ENCODE measurements at places on chromosomes 4 and X. TPM values are rescaled to one million over a fixed set of nuclear protein-coding genes. Genes with fewer than 3 reads are reported as not detected.

- H3K27ac ChIP-seq = no peak overlapping the region
- no peak overlapping the region for H3K4me3 ChIP-seq
- no peaks in the 10 kb centered on the region for H3K36me3 ChIP-seq
- H3K4me1 ChIP-seq = peaks cover 7% of the 10 kb centered on the region
These were observed 95.7 kb downstream of the SH2D1A start for GRCh38 chrX:124441971-124442590.

GRCh38 chr4:158112611-158113010 is 60.2 kb downstream of the GASK1B start:
- no peaks in the 10 kb centered on the region for H3K4me1 ChIP-seq
- no peaks in the 10 kb centered on the region for H3K27me3 ChIP-seq
- no peaks in the 10 kb centered on the region for H3K36me3 ChIP-seq

- no peak overlapping the region for H3K4me3 ChIP-seq
- H3K4me1 ChIP-seq = peaks cover 31% of the 10 kb centered on the region
- peaks cover 14% of the 10 kb centered on the region for H3K27me3 ChIP-seq
- H3K27ac ChIP-seq = no peak overlapping the region
- no peaks in the 10 kb centered on the region for H3K36me3 ChIP-seq
- no peak for DNase-seq
These were observed 73.1 kb downstream of the RAPGEF2 start for GRCh38 chr4:159175989-159176375.

DNA sequence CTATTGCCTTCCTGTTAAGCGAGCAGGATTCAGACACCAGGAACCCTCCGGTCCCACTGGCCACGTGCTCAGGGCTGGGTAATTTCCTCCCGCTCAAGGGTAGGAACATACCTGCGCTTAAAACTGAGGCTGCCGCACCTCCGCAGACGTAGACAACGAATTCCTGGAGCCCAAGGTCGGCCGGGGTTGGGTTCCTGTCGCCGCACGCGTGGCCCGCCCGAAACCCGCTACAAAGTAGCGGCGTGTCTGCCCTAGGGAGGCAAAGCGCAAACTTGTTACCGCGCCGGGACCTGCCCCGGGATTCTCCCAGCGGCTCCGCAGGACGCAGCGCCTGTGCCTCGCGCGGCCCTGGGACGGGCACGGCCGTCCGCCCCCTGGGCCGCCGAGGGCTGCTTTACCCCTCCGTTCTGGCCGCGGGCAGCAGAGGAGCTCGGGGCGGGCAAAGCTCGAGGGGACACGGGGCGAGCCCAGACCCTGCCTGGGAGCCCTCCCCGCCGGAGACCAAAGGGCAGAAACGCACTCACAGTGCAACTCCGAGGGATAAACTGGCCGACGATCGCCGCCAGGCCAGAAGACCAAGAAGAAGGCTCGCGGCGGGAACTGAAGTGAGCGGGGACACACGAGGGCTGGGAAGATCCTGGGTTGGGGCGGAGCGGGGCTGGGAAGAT is at the start of gene ERVMER34-1:
Gene ERVMER34-1 (minus strand): TSS at position 607 of the 668 bp plus-strand sequence. CDS start 5,905 bp downstream, outside the sequence.
- peaks cover 6% of the 10 kb centered on the region for H3K4me1 ChIP-seq
- peaks cover 50% of the 10 kb centered on the region for H3K27me3 ChIP-seq
- H3K27ac ChIP-seq = no peak within 1 kb of the TSS
- H3K36me3 ChIP-seq = no peaks in the 10 kb centered on the region

GRCh38 chrX:111216293-111216801 is 53.9 kb downstream of the CAPN6 start:
- H3K36me3 ChIP-seq = no peaks in the 10 kb centered on the region
- H3K4me1 ChIP-seq = no peaks in the 10 kb centered on the region
- DNase-seq = no peak
- H3K4me3 ChIP-seq = no peak overlapping the region

Gene FAM184B
- total RNA-seq = not detected

DNA sequence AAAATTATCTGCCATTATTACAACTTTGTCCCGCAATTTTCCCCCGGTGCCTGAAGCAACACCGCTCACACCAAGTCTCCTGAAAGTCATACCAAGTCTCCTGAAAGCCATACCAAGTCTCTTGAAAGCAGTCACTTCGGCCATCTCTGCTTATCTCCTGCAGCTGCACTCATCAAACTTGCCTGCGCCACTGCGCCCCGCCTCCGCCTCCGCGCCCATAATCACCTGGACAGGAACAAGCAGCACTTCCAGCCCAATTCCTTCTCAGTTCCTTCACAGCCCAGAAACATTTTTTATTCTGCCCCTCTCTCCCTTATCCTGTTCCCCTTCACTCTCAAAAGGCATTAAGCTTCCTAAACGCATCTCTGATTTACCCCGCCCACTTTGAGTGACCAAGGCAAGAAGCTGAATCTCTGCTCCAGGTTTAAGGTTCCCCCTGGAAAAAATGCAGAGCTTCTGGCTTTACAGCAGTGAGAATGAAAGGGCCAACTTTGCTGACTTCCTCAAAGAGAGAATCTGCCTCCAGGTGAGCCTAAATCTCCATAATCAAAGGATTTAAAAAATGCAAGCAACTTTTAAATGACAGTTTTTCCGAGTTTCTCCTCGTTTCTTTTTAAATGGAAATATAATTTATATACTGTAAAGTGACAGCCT is 7.7 kb downstream of the GPR50 start:
- H3K4me3 ChIP-seq = no peak overlapping the region
- H3K27me3 ChIP-seq = peaks cover 43% of the 10 kb centered on the region
- H3K4me1 ChIP-seq = no peaks in the 10 kb centered on the region
- no peaks in the 10 kb centered on the region for H3K36me3 ChIP-seq
- DNase-seq = no peak

Gene RAB40A
- total RNA-seq = not detected

Gene BRCC3
- 34.9 TPM for total RNA-seq

DNA sequence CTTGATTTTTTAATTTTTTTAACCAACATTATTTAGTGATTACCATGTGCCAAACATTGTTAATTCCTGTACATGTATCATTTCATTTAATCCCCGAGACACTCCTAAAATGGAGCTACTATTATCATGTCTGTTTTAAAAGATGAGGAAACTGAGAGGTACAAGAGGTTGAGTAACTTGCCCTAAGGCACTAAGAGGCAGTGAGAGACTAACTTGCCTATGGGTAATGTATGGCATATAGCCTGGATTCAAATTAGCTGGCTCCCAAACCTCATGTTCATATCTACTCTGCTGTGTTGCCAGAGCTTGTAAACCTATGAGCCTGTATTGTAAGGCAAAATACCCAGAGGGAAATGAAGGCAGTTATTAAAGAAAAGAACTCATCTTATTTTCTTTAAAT is 443.6 kb downstream of the IL15 start:
- H3K27ac ChIP-seq = no peak overlapping the region
- H3K4me1 ChIP-seq = no peaks in the 10 kb centered on the region
- peaks cover 18% of the 10 kb centered on the region for H3K36me3 ChIP-seq
- no peak for DNase-seq
- no peaks in the 10 kb centered on the region for H3K27me3 ChIP-seq
- no peak overlapping the region for H3K4me3 ChIP-seq

Gene PLP1
- total RNA-seq = not detected

GRCh38 chr4:159413306-159413943 is 310.5 kb downstream of the RAPGEF2 start:
- no peak overlapping the region for H3K27ac ChIP-seq
- no peak for DNase-seq
- no peaks in the 10 kb centered on the region for H3K36me3 ChIP-seq
- H3K27me3 ChIP-seq = no peaks in the 10 kb centered on the region

DNA sequence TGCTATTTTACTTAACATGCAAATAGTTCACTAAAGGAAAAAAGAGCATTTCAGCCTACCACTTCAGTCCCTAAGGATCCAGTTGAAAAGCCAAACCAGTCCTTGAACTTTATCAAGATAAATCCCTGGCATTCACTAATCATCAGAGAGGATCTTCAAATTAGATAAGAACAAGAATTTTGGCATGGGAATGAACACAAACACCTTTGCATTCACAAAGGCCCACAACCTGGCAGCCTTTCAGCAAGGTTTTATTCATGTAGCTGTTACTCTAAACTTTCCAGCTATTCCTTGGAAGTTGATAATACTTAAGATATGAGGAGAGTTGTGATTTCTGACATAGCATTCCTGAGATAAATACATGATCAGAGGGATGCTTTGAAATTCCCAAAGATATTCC is 193.4 kb downstream of the LRBA start:
- peaks cover 30% of the 10 kb centered on the region for H3K36me3 ChIP-seq
- no peak for DNase-seq
- no peak overlapping the region for H3K27ac ChIP-seq
- peaks cover 18% of the 10 kb centered on the region for H3K4me1 ChIP-seq
- no peak overlapping the region for H3K4me3 ChIP-seq
- H3K27me3 ChIP-seq = no peaks in the 10 kb centered on the region

Gene C4orf54
- not detected for total RNA-seq

DNA sequence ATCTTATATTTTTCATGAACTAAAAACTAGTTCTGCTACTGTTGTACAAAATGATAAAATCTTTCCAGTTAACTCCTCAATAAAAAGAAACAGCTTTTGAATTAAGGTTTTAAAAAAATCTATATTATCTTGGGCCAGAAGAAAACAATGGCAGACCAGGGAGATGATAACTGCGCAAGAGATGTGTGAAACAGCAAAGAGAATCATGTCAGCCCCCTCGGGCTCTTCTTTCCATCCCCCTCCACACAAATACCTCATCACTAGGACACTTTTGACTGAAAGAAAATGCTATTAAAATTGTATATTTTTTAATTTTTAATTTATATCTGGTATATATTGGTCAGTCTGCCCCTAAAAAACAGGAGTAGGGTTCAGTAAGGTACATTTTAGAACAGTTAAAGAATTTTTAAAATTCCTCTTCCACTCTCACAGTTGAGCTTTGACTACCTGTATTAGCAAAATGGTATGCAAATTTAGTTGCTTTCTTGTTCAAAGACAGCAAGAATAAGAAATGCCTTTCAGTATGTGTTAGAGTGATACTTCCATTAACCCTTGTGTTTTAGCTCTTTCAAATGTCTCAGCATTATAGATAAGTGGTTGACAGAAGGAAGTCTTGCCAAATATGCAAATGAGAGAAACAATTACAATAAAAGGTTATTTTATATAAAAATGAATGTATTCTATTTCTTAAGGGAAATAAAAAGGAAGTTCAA is 36.4 kb upstream of the LCORL start:
- no peak overlapping the region for H3K27ac ChIP-seq
- peaks cover 14% of the 10 kb centered on the region for H3K4me1 ChIP-seq
- H3K27me3 ChIP-seq = peaks cover 35% of the 10 kb centered on the region
- no peaks in the 10 kb centered on the region for H3K36me3 ChIP-seq
- DNase-seq = no peak

Gene CCNQ
- 25.3 TPM for total RNA-seq

- no peaks in the 10 kb centered on the region for H3K27me3 ChIP-seq
- peaks cover 25% of the 10 kb centered on the region for H3K4me1 ChIP-seq
- peak overlapping the region; percentile 1 for H3K27ac ChIP-seq
- no peak overlapping the region for H3K4me3 ChIP-seq
These were observed 26.0 kb downstream of the STAP1 start for GRCh38 chr4:67584496-67584895.

DNA sequence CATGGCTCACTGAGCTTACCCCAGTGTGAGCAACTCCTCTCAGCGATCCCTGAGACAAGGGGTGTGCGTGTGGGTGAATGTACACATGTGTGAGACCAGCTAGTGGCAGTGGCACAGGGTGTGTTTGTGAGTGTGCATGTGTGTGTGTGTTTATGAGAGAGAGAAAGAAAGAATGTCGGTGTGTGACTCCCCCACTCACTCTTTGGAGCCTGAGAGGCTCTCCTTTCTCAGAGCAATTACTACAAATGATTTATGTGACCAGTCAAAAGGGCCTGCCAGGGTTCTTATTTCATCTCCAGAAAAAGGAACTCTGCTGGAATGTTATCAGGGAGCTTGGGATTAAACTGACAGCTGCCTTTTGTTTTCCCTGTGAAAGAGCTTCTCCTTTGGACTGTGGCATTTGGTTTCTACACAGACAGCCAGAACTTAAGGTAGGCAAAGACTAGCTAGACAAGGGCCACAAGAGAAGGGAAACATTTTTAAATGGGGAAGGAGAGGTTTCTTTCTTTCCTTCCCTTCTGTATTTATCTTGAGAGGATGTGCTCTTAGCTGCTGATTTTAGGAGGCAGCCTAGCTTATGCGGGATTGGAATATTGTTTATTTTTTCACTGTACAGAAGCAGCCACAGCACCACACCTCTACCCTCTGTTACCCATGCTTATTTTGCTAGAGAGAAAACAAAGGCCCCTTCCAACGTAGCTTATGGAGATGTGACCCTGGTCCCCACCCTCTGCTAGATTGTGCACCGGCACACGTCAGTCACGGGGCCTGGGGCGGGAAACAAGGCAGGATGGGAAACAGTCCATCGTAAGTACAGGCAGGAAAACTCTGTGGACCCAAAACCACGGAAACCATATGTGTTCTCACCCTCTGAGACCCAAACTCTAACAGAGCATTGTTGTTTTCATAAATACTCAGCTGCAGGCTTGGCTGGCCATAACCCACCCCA is 143.5 kb downstream of the MGST2 start:
- H3K27ac ChIP-seq = no peak overlapping the region
- H3K4me1 ChIP-seq = no peaks in the 10 kb centered on the region
- H3K4me3 ChIP-seq = no peak overlapping the region
- H3K27me3 ChIP-seq = peaks cover 18% of the 10 kb centered on the region
- no peaks in the 10 kb centered on the region for H3K36me3 ChIP-seq
- no peak for DNase-seq

DNA sequence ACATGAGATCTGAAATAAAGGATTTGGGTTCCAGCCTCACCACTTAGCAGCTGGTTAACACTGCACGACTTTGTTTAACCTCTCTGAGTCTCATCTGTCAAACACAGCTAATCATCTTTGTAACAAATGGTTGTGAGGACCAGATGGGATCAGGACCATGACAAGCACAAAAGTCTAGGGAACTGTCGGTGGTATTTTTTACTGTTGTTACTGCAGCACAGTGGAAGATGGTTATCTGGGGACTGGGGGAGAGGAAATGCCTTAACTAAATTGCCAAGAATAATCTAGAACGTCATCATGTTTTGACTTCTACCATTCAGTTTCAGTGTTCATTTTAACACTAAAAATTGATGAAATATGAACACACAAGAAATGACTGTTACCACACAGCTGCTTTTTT is 99.5 kb downstream of the ADGRA3 start:
- H3K4me1 ChIP-seq = peaks cover 35% of the 10 kb centered on the region
- H3K27ac ChIP-seq = peak overlapping the region; percentile 73
- peaks cover 56% of the 10 kb centered on the region for H3K36me3 ChIP-seq
- peak overlapping the region; percentile 53 for H3K4me3 ChIP-seq
- H3K27me3 ChIP-seq = no peaks in the 10 kb centered on the region

- no peak overlapping the region for H3K27ac ChIP-seq
- DNase-seq = no peak
- H3K4me1 ChIP-seq = no peaks in the 10 kb centered on the region
- H3K27me3 ChIP-seq = peaks cover 31% of the 10 kb centered on the region
These were observed 106.7 kb downstream of the WWC2 start for GRCh38 chr4:183205709-183206108.

Gene LRAT
- not detected for total RNA-seq

Gene SLC25A53
- total RNA-seq = 4.1 TPM

All from activated T-helper 2 cell treated with anti-CD3 and anti-CD28 coated beads, Interferon-gamma antibody, Interleukin-2, Interleukin-4, amounts not matched to agents 10 μg/mL and 5 μg/mL and 100 μg/mL, durations not matched to agents 14 hours and 24 hours and 36 hours (primary cell).